Stimulated activated CD4-positive, alpha-beta T cell treated with anti-CD3 and anti-CD28 coated beads, Interleukin-4, amount 100 ng/mL, for 1 hour (primary cell): ENCODE measurements at places on chromosomes 13 and 19.

GRCh38 chr13:37216331-37216730 is 110.9 kb upstream of the CSNK1A1L start:
- no peak for DNase-seq

GRCh38 chr13:22049384-22049783 is 378.5 kb downstream of the FGF9 start:
- no peak for DNase-seq

DNA sequence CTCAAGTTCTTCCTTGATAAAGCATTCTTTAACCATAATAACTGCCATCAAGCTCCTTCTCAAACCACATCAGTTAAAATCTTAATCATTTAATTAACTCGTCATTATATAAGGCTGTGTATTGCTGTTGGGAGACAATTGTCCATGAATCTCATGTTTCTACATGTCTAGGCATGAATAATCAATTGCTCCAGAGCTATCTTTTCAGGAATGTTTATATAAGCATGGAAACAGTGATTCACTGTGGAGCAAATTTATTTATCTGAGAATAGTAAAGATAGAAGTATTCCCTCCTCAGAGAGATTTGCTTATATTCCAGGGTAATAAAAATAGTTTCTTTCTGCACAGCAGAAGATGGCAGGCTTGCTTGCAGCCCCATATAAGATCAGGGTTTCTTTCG is 71.1 kb downstream of the CBY2 start:
- DNase-seq, result no peak

DNA sequence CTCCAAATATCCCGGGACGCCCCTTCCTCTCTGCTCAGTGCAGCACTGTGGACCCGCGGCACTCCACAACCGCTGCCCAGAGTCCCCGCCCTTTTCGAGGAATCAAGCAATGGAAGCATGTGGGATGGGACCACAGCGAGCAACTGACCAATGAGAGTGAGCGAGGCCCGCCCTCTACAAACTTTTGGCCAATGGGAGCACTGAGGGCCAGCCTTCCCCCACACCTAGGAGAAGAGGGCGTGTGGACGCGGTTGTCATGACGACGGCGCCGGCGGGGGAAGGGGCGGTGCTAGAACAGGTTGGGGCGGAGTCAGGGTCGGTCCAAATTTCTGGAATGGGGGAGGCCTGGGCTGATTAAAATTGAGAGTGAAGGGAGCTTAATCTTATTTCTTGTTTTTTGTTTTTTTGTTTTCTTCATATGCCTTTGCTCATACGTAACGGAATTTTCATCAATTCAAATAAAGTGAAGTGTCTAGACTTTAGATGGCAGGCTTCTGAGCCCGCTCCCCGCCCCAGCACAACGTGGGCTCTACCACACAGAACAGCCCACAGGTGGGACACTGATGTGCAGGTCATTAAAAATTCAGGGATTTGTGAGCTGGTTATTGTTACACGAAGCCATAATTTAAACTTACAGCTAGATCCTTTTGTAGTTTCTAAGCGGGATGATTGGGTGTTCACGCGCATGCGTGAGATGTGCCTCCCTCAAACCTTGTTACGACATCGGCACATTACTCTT is at the start of gene DNAAF3:
Gene DNAAF3, minus strand, starts transcription at position 84 of the 739 bp plus-strand sequence. CDS start 200 bp downstream, outside the sequence.
- DNase-seq, result peak; percentile 75

DNA sequence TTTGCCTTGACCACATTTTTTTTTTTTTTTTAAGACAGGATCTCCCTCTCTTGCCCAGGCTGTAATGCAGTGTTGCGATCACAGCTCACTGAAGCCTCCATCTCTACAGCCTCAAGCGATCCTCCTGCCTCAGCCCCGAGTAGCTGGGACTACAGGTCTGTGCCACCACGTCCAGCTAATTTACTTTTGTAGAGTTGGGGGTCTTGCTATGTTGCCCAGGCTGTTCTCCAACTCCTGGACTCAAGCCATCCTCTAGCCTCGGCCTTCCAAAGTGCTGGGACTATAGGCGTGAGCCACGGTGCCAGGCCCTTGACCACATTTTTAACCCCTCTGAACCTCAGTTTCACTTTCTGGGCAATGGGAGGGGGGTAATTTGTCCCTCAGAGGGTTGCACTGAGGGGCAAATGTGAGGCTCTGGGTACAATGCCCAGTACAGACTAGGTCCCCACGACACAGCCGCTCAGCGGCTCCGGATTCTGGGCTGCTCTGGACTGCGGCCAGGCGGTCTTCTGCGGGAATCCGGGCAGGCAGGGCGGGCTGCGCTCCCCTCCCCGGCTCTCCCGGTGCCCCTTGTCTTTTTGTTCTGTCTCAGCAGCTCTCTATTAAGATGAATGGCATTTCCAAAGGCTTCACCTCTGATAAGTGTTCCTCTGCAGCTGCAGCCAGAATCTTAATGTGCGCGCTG is 3.8 kb upstream of the ALOX5AP start:
- DNase-seq, result no peak

DNA sequence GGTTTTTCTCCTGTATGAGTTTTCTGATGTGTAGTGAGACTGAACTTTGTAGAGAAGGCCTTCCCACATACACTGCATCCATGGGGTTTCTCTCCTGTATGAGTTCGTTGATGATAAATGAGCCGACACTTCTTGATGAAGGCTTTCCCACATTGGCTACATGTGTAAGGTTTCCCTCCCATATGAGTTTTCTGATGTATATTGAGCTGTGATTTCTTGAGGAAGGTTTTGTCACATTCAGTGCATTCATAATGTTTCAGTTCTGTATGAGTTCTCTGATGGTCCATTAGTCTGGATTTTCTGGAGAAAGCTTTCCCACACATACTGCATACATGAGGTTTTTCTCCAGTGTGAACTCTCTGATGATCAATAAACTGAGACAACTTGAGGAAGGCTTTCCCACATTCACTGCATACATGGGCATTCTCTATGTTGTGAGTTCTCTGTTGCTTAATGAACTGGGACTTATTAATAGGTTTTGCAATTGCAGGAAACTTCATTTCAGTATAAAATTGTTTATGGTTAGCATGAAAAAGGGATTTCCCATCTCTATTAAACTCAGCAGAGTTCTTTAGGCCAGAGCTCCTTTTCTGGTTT is 7.5 kb upstream of the ZNF350 start:
- DNase-seq, result no peak

DNA sequence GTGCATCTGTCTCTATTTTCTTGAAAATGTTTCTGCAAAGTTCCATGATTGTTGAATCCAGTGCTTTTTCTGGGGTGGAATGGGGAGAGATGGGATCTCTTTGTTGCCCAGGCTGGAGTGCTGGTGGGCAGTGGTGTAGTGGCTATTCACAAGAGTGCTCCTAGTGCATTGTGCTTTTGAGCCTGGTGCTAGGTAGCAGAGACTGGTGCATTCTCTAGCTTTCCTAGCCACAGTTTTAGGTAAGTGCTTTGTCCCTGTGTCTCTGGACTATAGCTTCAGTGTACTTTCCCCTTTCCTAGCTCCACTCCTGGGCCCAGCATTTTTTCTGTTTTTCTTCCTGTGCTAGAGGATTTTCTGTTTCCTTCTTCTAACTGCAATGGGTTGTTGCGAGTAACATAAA is 825.6 kb downstream of the SLITRK6 start:
- no peak for DNase-seq

DNA sequence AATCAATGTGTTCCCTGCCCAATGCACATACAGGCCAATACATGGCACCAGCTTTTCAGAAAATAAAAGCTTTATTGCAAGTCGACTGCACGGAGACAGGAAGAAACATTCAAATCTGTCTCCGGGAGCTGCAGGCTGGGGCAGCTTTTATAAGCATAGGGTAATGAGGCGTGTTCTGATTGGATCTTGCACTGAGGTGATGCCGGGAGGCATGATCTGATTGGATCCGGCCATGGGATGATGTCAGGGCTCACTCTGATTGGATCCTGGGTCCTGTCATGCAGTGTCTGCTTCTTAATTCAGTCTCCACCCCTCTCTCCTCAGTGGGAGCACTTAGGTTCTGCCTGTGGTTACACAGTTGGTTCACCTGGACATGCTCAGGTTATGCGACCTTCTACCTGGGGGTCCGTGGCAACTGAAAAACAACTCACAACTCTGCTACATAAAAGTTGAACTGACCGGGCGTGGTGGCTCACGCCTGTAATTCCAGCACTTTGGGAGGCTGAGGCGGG is 11.8 kb upstream of the FBN3 start:
- no peak for DNase-seq

DNA sequence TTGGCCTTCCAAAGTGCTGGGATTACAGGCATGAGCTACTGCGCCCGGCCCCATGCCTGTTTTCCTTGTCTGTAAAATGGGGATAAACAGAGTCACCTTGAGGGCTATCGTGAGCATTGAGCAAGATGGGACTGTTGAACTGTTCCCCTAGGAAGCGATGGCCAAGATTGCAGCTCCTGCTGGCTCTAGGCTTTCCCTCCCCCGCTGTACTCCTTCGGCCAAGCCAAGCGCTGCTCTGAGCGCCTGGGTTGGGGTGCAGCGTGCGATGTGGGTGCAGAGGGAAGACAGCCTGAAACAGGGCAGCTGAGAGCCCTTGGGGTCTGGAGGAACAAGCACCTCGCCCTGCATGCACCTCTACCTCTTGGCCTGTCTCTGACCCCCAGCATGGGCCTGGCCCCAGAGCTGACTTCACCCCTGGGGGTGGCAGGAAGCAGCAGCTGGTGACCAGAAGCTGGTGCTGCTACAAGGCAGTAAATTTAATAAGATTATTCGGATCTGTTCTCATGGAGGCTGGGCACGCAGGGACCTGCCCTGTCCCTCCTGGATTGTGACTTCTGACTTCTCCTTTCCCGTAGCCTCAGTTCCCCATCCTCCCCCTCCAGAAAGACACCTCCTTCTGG is 5.3 kb downstream of the GNG8 start:
- no peak for DNase-seq

DNA sequence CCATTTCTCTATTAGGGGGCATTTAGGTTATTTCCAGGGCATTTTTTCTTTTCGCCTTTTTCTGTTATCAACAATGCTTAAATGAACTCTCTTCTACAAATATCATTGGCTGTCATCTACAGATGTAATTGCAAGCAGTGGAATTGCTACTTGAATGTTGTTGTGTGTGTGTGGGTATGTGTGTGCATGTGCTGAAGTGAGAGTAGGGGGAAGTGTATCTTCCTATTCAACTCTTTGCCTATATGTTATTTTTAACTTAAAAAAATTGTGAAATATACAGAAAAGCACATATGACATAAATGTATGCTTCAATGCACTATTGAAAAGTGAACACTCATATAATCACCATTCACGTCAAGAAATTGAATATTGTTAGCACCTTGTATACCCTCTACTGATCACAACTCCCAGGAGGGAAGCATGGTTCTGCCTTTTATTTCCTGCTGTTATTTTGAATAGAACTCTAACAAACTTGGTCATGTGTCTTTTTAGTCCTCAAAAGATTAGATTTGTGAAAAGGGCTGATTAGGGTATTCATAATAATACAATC is 24.7 kb downstream of the WDFY2 start:
- DNase-seq, result no peak

- DNase-seq, result no peak
Measured at GRCh38 chr13:32107474-32107873, 75.9 kb downstream of the FRY start.

DNA sequence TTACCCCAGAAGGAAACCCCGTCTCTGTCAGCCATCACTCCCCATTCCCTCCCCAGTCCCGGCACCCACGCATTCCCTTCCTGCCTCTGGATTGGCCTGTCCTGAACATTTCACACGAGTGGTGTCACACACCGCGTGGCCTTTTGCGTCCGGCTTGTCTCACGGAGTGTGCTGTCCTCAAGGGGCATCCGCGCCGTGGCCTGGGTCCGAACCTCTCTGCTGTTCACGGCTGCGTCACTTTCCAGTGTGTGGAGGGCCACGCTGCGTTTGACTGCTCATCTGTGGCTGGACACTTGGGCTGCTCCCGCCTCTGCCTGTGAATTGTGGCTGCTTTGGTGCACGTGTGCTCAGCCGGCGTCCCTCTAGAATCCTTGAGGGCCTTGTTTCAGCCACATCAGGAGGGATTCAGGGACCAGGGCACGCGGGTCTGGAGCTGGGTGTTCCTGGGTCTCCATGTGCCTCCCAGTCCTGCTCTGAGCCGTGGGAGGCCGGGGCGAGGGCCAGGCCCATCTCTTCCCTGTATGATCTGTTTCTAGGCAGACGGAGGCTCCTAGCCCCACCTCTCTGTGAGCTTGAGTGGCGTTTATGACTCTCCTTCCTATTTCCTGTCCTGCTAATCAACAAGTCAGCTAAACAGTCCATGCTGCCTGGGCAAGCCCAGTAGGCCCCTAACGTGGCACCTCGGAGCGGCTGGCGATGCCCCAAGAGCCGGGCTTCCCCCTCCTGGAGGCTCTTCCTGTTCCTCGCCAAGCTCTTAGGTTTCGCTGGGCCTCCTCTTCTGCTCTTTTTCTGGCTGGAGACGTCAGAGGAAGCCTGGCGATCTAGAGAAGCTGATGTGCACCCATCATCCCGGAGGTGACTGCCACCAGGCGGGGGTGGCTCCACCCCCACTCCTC is 8.1 kb downstream of the STK11 start:
- DNase-seq, result peak; percentile 39

- DNase-seq, result peak; percentile 91
Measured at GRCh38 chr19:11848594-11849469, at the start of gene ZNF439. TSS of gene ZNF439 (plus strand) at chr19:11848726. CDS start at chr19:11848868, 142 bp downstream.

DNA sequence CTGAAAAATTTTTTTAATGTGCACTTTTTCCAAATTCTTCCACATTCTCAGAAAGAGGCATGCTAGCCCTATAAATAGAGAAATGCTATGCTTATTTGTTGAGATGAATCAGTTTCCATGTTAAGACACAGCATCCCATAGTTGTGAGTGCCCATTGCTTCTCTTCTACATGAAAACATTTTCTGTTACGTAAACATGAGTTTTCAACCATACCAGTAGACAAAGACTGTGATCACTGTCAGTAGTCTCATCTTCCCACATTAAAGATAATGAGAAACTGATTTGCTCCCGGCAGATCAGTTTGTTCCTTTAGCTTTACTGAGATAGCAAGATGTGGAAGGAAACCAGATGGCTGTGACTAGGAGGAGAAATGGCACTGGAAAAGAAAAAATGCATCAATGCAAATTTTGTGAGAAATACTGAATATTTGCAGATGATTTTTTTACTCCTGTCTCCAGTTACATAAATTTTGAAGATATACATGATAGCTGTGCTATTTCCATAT is 45.8 kb upstream of the UFM1 start:
- no peak for DNase-seq

DNA sequence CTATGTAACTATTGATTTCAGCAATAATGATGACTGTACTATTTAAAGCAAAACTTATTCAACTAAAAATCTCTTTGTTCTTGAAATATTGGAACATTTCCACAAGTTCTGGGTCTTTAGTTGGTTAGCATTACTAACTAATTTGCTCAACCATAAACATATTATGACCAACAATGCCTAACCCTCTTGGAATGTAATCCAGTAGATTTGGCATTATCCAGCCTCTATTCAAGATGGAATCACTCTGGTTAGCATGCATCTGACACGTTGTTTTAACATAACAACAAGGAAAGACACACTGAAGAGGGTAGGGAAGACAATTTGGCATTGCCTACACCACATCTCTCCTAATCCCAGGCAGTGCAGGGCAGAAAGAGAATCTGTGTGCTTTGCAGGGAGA is 941.3 kb upstream of the PCDH20 start:
- DNase-seq, result no peak

DNA sequence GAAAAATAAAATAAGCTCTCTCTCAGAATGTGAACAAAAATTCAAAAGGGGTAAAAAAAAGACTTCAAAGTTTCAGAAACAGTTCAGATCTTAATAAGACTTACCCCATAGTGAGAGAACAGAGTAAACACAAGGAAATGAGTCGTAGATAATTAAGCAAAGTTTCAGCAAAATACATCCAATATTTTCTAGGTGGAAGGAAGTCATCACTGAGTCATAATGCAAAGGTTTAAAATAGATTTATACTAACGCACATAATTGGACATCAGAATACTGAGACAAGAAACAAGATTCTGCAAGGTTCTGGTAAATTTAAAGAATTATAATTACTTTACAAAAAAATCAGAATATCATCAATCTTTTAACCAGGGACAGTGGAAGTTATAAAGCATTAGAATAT is 1370.7 kb upstream of the ATXN8OS start:
- no peak for DNase-seq
